Activated gamma-delta T cell treated with Interleukin-2 at 50 U/mL for 16 hours (primary cell): ENCODE measurements at places on chromosomes 16 and 17.

- no peak for DNase-seq
These were observed 20.3 kb downstream of the CHMP6 start for GRCh38 chr17:81011951-81012350.

DNA sequence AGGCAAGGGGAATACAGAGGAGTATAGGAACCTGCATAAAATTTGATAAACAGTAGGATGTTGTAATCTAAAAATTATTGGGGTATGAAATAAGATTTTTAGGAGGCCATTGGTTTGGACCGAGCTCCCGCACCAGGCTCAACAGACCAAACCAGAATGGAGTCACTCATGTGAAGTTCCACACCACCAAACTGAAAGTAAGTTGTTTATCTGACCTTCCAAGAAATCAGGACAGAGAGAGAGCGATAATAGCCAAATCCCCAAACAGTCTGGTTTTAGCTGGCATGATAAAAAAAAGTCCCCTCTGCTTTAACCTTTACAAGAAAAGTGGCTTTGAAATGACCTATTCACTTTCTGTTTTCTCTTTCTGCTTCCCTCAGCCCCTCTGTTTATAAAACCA lies 45.7 kb upstream of the SIAH1 start:
- DNase-seq: no peak

DNA sequence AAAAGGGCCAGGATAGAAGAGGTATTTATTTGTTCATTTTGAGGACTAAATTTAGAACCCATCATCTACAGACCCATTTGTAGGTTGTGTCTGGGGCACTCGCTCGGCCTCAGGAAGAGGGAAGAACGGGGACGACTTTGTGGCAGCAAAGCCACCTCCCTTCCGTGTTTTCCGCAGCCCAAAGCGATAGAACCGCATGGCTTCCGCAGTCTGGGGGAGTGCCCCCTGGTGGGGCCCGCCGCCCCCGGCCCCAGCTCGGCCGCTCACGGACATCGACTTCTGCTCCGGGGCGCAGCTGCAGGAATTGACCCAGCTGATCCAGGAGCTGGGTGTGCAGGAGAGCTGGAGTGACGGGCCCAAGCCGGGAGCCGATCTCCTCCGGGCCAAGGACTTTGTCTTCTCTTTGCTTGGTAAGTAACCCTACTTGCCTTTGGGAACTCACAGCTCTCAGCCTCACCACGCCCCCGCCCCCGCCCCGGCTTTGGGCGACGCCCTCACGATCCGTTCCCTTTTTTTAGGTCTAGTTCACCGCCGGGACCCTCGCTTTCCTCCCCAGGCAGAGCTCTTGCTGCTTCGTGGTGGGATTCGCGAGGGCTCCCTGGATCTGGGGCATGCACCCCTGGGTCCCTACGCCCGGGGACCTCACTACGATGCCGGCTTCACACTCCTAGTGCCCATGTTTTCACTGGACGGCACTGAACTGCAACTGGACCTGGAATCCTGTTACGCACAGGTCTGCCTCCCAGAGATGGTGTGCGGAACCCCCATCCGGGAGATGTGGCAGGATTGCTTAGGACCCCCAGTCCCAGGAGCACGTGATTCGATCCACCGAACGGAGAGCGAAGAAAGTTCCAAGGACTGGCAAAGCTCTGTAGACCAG lies 681 bp downstream of the TMEM102 start:
- DNase-seq: peak; percentile 52

- no peak for DNase-seq
These were observed 54.2 kb upstream of the MAP3K14 start for GRCh38 chr17:45370949-45371413.

DNA sequence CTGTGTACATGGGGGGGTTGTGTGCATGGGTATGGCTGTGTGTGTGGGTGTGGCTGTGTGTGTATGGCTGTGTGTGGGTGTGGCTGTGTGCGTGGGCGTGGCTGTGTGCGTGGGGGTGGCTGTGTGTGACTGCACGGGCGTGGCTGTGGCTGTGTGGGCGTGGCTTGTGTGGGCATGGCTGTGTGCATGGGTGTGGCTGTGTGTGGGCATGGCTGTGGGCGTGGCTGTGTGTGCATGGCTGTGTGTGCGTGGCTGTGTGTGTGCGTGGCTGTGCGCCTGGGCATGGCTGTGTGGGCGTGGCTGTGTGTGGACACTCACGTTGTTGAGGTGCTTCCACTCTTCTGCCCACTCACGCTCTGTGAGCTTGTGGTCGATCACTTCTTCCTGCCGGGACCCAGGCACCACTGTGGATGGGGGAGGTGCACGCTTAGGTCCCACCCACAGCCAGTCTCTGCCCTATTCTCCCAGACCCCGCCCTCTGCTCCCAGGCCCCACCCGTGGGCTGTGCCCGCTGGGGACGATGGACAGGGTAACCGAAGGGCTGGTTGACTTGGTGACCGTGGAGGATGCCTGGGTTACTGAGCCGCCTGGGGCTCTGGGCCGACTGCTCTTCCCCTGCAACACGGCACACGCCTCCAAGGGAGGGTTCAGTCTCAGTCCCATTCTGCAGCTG lies 16.0 kb upstream of the PABPN1L start:
- DNase-seq: no peak

DNA sequence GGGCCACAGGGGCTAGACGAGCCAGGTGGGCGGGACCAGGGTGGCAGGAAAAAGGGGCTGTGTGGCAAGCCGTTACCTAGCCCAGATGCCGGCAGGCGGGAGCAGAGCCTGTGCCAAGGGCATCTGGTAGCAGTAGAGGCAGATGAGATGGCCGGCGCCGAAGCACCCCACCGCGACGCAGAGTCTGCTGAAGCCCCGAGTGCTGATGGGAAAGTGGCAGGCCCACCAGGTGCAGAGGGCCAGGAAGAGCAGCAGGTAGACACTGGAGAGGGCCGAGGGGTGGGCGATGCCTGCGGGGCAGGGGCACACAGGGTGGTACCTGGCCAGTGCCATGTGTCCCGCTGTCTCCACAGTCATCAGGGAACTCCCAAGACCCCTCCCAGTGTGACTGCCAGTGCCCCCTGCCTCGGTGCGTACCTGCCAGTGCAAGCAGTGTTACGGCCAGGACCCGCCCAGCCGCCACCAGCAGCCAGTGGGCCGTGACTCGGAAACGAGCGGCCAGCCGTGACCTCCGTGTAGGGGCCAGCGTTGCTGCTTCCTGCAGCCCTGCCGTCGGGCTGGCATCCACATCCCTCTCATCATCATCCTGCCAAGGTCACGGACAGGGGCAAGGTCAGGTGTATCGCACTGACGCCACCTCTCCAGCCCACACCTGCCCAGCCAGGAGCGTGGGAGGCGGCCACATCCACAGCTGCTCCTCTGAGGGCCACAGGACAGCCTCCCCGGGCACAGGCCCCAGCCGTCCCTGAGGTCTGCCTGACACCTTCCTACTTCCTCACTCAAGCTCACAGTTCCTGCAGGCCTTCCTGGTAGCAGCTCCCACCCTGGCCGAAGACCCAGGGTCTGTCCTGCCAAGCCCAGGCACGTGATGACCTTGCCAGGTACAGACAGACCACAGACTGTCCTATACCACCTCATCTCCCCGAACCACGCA lies 32.1 kb downstream of the CTU2 start:
- no peak for DNase-seq

DNA sequence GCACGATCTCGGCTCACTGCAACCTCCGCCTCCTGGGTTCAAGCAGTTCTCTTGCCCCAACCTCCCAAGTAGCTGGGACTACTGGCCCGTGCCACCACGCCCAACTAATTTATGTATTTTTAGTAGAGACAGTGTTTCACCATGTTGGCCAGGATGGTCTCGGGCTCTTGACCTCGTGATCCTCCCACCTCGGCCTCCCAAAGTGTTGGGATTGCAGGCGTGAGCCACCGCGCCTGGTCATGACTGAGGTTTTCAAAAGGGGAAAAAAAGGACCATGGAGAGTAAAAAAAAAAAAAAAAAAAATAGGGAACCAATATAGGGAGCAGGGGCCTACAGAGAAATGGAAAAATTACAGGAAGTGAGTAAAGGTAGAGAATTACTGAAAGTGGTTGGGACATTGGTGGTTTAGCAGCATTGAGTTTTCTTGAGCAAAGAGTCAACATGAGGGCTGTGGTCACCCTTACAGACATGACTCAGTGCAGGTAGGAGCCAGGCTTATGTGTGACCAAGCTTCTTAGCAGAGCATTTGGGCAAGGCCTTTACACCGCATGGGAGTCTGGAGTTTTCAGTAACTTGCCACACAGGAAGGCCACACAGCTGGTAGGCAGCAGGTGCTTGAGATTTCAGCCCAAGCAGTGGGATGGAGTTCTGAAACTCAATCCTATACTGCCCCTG lies 447.3 kb downstream of the HS3ST3B1 start:
- no peak for DNase-seq

DNA sequence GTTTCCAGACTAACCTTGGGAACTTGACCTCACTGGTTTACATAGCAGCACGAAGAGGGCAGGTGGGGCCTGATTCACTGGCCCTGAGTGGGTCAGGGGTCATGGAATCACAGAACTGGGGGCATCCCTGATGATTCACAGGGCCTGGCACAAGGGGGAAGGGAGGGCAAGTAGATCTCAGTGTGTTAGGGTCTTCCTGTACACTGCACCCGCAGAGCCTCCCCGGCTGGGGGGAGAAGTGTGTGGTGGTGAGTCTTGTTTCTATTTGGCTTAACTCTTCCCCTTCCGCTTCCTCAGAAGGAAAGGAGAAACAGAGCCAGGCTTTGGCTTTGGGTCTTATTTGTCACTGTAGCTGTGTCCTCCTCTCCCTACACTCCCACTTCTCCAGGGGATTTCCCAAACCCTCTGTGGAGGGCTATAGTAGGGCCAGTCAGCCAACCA lies 3.7 kb downstream of the STARD3 start:
- no peak for DNase-seq
